ENCODE measurements at places on chromosomes 5 and 9.

DNA sequence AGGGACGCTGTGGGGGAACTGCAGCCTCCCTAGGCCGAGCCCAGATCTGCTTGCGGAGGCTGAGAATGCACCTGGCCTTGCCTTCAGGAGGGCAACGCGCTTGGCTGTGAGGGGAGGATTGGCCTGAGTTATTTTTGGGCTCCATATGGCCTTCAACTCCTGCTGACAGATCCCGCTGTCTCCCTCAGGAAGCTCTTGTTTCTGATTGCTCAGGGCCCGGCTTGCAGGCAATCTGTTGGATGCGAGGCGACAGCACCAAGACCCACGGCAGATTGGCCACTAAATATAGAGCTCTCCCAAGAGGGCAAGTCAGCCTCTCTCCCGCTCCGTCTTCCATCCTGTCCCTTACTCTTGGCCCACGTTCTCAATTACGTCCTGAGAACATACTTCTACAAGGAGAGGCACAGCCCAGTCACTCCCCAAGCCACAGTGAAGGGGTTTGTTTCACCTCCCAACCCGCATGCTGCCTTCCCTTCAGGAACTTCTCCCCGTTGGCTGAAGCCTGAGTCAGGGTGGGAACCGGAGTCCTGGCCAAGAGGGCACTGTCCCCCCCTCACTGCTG lies 53.6 kb downstream of the RASGEF1C start:
- no peak for DNase-seq

GRCh38 chr9:95355500-95355899 lies 38.0 kb upstream of the FANCC start:
- DNase-seq = no peak

- no peak for DNase-seq
Observed at GRCh38 chr5:127400946-127401670, 110.5 kb downstream of the MEGF10 start.

- DNase-seq = no peak
Observed at GRCh38 chr9:11194246-11194645, 581.4 kb upstream of the PTPRD start.

- no peak for DNase-seq
Observed at GRCh38 chr9:95007226-95007869, 280.8 kb downstream of the AOPEP start.

DNA sequence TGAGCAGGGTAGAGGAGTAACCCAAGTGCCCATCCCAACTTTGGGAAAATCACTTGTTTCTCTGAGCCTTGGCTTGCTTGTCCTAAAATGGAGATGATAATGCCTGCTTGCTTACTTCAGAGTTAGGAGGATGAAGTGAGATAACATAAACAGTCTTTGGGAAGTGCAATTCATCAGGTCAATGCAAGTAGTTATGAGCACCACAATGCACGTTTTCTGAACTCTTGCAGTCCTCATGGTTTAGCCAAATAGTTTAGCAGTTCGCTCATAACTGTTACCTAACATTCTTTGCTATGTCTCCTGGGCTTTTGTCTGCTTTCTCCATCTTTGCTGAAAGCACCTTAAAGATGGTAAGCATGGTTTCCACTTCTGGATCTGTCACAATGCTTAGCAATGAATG lies 270.0 kb downstream of the ADAMTSL1 start:
- DNase-seq = no peak

DNA sequence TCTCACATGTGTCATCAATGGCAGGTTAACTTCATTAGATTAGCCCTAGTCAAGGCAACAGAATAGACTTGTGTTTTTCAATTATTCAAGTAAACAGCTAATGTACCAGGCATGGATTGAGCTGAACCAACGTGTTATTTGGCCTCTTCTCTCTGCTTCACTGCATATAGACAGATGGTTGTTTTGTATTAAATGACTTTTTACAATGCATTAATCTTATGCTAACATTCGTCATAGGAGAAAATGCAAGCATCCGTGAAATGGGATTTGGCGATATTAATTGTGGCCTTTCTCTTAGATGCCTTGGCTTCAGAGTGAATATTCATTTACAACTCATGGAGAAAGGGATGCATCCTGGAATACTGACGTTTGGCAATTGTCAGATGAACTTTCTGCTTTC lies 208.0 kb downstream of the KCTD16 start:
- DNase-seq = no peak

- no peak for DNase-seq
Observed at GRCh38 chr5:74146796-74147195, 493.7 kb downstream of the ENC1 start.

DNA sequence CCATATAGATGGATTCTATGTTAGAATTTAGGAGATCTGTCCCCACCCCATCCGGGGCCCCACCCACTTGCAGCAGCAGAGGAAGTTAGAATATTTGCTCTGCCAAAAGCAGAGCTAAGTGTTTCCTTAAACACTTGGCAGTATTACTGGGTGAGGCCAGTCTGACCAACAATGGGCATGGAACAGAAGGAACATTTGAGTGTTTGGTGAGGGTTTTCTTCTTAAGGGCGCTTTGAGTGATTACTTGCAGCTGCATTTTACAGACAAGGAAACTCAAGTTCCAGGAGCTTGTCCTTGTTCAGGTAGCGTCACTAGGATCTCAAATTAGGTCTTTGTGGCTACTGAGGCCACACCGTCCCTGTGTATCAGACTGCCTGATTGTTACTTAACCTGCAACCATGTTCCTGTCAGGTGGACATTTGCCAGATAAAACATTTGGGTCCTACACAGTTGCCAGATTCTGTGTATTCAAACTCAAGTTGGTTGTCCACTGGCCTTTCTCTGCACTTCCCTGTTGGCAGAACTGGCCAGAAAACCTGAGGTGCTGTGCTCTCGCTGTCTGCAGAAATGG lies 59.3 kb downstream of the SLC46A2 start:
- DNase-seq = no peak

DNA sequence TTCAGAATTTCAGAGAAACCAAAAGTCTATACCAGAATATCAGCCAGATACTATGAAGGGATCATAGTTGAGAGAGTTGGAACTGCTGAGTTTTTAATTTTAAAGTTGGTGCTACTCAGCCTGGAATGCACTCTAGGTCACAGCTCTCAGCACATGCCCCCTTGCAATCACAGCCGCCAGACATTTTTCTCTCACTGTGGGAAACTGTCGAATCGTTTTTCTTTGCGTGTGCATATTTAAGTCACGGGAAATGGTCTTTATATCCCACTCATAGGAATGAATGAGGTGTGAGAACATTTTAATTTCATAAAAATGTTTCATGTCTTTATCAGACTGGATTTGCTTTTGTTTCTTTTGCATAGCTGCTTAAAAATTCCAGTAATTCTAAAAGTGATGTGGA lies 12.2 kb upstream of the SPDL1 start:
- no peak for DNase-seq

DNA sequence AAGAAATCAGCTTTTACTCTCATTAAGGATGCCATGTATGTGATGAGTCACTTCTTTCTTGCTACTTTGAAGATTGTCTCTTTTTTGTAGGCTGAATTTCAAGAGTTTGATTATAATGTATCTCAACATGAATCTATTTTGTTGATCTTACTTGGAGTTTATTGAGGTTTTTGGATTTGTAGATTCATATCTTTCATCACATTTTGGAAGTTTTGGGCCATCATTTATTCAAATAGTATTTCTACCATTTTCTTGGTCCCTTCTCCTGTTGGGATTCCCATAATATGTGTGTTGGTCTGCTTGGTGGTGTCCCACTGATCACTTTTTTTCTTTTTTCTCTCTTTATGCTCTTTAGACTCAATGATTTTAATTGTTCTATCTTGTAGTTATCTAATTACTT lies 116.3 kb downstream of the CNTLN start:
- no peak for DNase-seq

DNA sequence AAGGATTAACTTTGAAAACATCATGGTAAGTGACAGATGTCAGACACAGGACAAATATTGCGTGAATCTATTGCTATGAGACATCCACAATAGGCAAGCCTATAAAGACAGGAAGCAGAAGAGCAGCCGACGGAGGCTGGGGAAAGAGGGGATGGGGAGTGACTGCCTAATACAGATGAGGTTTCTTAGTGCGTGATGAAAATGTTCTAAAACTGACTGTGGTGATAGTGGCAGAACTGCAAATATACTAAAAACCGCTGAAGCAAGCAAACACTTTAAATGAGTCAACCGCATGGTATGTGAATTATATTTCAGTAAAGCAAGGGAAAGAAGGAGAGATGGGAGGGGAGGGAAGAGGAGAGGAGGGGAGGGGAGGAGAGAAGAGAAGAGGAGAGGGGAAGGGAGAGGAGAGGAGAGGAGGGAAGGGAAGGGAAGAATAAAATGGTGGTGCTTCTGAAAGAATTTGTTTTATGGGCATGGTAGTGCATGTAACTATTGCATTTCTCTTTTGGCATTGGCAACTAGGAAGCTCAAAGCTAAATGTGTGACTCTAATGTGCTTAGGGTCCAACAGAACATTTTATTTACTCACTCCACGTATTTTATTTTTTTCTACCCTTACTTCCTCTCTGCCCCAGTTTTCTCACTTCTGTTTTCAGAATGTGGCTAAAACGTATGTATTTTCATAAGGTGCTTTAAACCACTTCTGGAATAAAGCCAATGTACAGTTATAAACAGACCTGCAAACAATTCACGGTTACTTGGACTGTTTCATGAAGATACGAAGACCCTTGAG lies 21.3 kb downstream of the AKNA start:
- DNase-seq = no peak

DNA sequence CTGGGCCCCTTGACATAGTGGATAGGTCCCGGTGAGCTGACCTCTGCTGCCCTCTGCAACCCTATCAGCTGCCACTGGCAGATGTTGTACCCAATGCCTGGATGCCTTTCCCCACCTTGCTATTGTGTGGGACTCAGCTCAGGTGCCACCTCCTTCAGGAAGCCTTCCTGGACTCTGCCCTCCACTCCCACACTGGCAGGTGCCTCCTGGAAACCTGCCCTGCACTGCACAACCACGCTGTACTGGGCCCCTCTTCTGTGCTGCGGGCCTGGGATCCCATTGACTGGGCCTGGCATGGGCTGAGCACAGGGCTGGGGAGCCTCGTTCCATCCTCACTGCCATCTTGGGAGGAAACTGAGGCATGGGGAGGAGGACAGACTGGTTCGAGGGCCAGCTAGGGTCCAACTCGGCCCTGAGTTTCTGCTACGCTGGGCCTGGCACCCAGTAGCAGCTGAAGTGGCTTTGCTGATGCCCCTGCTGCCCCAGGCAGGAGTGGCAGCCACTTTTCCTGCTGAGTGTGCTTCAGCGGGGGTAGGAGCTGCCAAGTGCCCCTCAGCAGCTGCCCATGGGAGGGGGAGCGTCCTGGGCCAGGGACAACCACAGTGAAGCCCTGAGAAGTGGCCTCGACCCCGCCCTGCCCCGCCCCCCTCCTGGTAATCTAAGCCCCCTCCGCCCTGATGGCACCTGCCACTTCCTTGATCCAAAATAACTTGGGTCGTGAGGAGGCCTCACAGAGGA lies 1.3 kb downstream of the AK1 start:
- no peak for DNase-seq

GRCh38 chr5:6886866-6887265 lies 173.6 kb downstream of the TENT4A start:
- no peak for DNase-seq

DNA sequence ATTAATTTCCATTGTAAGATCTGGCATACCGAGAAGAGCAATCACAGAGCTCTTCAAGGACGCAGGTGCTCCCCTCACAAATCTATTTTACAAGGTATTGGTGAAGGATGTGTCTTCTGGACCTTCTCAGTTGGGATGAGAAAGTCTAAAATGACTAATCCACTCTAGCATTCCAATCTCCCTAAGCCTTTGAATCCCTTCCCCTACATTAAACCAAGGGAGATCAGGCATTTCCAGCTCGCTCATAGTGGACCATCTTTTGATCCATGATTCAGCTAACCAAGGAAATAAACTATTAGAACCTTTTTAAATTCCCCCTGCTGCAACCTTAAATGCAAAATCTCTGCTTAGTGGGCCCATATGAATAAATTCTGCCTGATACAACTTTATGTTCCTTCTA lies 95.9 kb upstream of the FBN2 start:
- no peak for DNase-seq

- DNase-seq = no peak
Observed at GRCh38 chr5:91825618-91826017, 442.5 kb upstream of the ARRDC3 start.

DNA sequence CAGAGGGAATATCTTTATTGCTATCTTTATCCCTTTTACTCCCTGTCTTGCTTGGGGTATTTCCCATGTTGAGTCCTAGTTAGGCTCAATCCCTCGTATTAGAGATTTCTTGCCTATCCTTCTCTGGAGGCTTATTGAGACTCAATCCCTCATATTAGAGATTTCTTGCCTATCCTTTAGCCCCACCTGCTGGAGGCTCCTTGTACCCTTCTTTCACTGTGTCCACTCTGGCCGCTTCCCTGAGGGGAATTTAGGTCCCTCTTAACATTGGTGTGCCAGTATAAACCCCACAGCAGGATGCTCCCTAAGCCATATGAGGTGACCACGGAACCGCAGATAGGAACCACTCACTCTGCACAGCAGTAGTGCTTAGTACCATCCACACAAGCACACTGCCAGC lies 110.7 kb upstream of the MAMDC2 start:
- DNase-seq = no peak

- DNase-seq = no peak
Observed at GRCh38 chr5:109105631-109106267, 304.0 kb downstream of the PJA2 start.

GRCh38 chr5:16897284-16897704 lies 38.8 kb downstream of the MYO10 start:
- DNase-seq = no peak

GRCh38 chr5:158770506-158770905 lies 329.2 kb downstream of the EBF1 start:
- DNase-seq = peak; percentile 20

Measured in endothelial cell (in vitro differentiated cells).